ENCODE measurements at places on chromosomes 13 and 19. TPM values are rescaled to one million over a fixed set of nuclear protein-coding genes. Genes with fewer than 3 reads are reported as not detected.

CEACAM4 gene
- total RNA-seq, result 0.61 TPM

ZNF546 gene
- total RNA-seq, result 18.9 TPM

GRCh38 chr13:43243711-43244110 is 220.3 kb downstream of the DNAJC15 start:
- DNase-seq, result no peak
- H3K27ac ChIP-seq, result no peak overlapping the region
- H3K4me1 ChIP-seq, result no peaks in the 10 kb centered on the region
- no peak overlapping the region for H3K4me3 ChIP-seq
- H3K36me3 ChIP-seq, result no peaks in the 10 kb centered on the region

DNA sequence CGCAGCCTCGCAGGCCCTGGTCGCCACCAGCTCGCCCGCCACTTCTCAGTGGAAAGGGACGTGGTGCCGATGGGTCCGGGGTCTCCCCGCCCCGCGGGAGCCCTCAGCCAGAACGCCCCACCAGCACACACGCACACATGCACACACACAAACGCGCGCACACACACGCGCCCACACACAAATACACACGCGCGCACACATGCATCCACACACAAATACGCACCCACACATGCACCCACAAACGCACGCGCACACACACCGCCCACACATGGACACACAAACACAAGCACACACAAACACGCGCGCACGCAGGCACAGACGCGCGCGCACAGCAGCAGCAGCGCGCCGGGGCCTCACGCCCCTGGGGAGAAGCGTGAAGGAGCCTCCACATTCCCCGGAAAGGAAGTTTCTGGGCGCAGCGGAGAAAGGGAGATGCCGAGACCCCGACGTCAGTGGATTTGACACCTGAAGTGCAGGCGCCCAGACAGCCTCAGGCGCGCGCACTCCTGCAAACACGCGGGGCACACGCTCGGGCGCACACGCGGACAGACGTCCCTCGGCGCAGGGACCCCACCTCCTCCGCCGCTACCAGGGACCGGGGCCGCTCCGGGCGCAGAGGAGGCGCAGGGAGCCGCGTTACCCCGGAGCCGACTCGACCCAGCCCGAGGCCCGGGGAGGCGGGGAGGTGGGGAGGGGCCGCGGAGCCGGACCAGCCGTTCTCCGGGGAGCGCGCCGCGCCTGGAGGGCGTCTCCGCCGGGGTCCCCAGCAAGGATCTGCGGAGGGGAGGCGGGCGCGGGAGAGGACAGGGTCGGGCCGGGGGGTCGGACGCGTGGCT is 622 bp downstream of the RASA3 start:
- H3K27me3 ChIP-seq, result no peaks in the 10 kb centered on the region
- no peaks in the 10 kb centered on the region for H3K36me3 ChIP-seq
- peak overlapping the region; percentile 75 for H3K27ac ChIP-seq
- H3K4me3 ChIP-seq, result peak overlapping the region; percentile 60

DNA sequence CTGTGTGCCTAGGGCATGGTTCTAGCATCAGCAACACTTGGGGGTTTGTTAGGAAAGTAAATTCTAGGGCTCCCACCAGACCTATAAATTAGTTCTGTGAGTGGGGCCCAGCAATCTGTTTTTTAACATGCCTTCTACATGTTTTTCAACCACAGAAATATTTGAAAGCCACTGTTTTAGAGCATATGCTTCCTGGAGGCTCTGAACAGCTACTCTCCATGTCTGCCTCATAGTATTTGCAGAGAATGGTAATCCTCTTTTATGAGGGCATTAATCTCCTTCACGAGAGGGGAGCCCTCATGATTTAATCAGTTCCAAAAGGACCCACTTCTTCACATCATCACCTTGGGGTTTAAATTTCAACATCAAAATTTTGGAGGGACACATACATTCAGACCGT is 6.0 kb downstream of the SPATA13 start:
- no peak for DNase-seq
- H3K36me3 ChIP-seq, result no peaks in the 10 kb centered on the region
- no peak overlapping the region for H3K4me3 ChIP-seq
- H3K27ac ChIP-seq, result peak overlapping the region; percentile 52

- H3K4me3 ChIP-seq, result no peak overlapping the region
- peak; percentile 94 for DNase-seq
- H3K27me3 ChIP-seq, result no peaks in the 10 kb centered on the region
- no peaks in the 10 kb centered on the region for H3K36me3 ChIP-seq
- peak overlapping the region; percentile 92 for H3K27ac ChIP-seq
- peaks cover 5% of the 10 kb centered on the region for H3K4me1 ChIP-seq
Observed at GRCh38 chr19:869245-870177, 10.0 kb downstream of the CFD start.

DNA sequence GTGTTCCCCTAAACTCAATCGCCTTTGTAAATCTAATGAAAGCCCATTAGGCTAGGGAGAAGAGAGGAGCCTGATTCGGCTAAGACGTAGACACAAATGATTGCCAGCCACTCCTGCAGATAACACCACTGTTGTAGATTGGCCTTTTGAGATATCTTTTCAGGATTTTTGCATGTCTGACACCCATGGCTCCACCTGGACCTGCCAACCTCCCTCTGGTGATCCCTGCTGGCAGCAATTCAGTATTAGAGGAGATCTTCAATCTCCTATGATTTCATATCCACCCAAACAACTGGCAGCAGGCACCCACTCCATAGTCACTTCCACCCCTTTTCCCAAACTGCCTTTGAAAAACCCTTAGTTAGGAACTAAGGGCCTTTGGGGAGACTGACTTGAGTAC is 191.9 kb upstream of the UBL3 start:
- H3K4me1 ChIP-seq, result no peaks in the 10 kb centered on the region
- DNase-seq, result no peak
- no peak overlapping the region for H3K4me3 ChIP-seq
- no peak overlapping the region for H3K27ac ChIP-seq
- H3K36me3 ChIP-seq, result no peaks in the 10 kb centered on the region

DNA sequence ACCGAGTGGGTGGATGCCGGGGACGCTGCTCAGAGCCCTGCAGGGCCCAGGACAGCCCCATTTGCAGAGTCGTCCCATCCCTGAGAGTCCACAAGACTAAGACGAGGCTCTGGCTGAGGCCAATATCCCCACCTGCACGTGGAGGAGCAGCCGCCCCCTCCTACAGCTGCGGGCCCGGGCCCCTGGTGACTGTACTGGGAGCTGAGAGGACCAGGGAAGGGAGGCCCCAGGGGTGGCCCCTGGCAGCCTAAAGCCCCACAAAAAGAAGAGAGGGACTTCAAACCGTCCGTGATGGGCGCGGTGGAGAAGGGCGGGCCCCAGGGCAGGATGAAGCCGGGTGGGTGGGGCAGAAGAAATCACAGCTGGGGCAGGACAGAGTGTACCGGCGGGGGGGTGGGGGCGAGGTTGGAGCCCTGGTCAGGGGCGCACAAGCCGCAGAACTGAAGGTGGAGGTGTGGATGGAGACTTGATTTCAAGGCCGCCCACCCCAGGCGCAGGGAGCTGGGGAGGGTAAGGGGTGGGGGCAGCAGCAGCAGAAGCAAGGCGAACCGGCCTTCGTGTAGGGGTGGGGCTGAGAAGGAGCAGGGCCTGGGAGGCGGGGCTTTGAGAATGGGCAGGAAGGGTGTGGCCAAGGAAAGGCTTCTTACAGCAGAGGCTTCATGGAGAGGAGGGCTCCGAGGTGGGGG is 12.9 kb downstream of the CFD start:
- DNase-seq, result no peak
- peak overlapping the region; percentile 13 for H3K27ac ChIP-seq
- no peak overlapping the region for H3K4me3 ChIP-seq

TSSK6 gene
- not detected for total RNA-seq

- no peak overlapping the region for H3K27ac ChIP-seq
- no peak for DNase-seq
- H3K4me1 ChIP-seq, result no peaks in the 10 kb centered on the region
- no peak overlapping the region for H3K4me3 ChIP-seq
- H3K36me3 ChIP-seq, result no peaks in the 10 kb centered on the region
Observed at GRCh38 chr13:91946498-91947070, 548.2 kb downstream of the GPC5 start.

GRCh38 chr13:58056426-58056825 is 424.9 kb downstream of the PCDH17 start:
- H3K4me3 ChIP-seq, result no peak overlapping the region
- H3K4me1 ChIP-seq, result no peaks in the 10 kb centered on the region
- no peaks in the 10 kb centered on the region for H3K36me3 ChIP-seq
- no peak for DNase-seq
- H3K27ac ChIP-seq, result no peak overlapping the region

GRCh38 chr19:15035795-15036311 is 13.4 kb upstream of the CASP14 start:
- H3K36me3 ChIP-seq, result no peaks in the 10 kb centered on the region
- H3K4me1 ChIP-seq, result no peaks in the 10 kb centered on the region
- no peak overlapping the region for H3K27ac ChIP-seq
- H3K4me3 ChIP-seq, result no peak overlapping the region
- no peaks in the 10 kb centered on the region for H3K27me3 ChIP-seq

DNA sequence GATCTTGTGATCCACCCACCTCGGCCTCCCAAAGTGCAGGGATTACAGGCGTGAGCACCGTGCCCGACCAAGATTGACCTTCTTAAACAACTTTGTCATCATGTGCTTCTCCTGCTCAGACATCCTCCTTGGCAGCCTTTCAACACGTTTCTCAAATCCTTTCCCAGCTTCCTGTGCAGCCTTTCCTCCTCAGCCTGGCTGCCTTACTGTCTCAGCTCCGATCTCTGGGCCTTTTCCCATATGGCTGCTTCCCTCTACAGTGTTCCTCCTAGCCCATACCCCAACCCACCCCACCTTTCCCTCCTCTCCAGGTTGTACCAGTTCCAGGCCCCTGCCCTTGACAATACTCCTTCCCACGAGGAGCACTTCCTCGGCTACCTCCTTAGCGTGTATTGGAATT is 7.2 kb downstream of the PHF11 start:
- H3K27me3 ChIP-seq, result no peaks in the 10 kb centered on the region
- H3K4me1 ChIP-seq, result no peaks in the 10 kb centered on the region
- no peak overlapping the region for H3K27ac ChIP-seq

GRCh38 chr13:45718063-45718462 is 15.9 kb downstream of the CBY2 start:
- no peaks in the 10 kb centered on the region for H3K4me1 ChIP-seq
- H3K27ac ChIP-seq, result no peak overlapping the region
- H3K27me3 ChIP-seq, result no peaks in the 10 kb centered on the region
- H3K36me3 ChIP-seq, result no peaks in the 10 kb centered on the region
- no peak overlapping the region for H3K4me3 ChIP-seq
- no peak for DNase-seq

- no peaks in the 10 kb centered on the region for H3K36me3 ChIP-seq
- H3K4me1 ChIP-seq, result peaks cover 5% of the 10 kb centered on the region
- no peaks in the 10 kb centered on the region for H3K27me3 ChIP-seq
- H3K4me3 ChIP-seq, result no peak overlapping the region
- DNase-seq, result no peak
Observed at GRCh38 chr13:51747438-51748434, 56.2 kb downstream of the DHRS12 start.

GRCh38 chr19:15180451-15181390 is 20.1 kb downstream of the NOTCH3 start:
- no peak overlapping the region for H3K4me3 ChIP-seq
- no peak for DNase-seq
- H3K4me1 ChIP-seq, result no peaks in the 10 kb centered on the region
- H3K27me3 ChIP-seq, result no peaks in the 10 kb centered on the region
- no peaks in the 10 kb centered on the region for H3K36me3 ChIP-seq
- H3K27ac ChIP-seq, result no peak overlapping the region

MYH14 gene
- 1.4 TPM for total RNA-seq

GRCh38 chr13:99237981-99238662 is 20.1 kb downstream of the GPR18 start:
- no peaks in the 10 kb centered on the region for H3K27me3 ChIP-seq
- no peaks in the 10 kb centered on the region for H3K4me1 ChIP-seq
- no peak for DNase-seq
- no peak overlapping the region for H3K4me3 ChIP-seq

- no peak overlapping the region for H3K27ac ChIP-seq
- no peaks in the 10 kb centered on the region for H3K4me1 ChIP-seq
- no peak overlapping the region for H3K4me3 ChIP-seq
- no peaks in the 10 kb centered on the region for H3K36me3 ChIP-seq
- no peaks in the 10 kb centered on the region for H3K27me3 ChIP-seq
- no peak for DNase-seq
Observed at GRCh38 chr19:5001615-5002014, 32.7 kb downstream of the KDM4B start.

FPR3 gene
- total RNA-seq, result not detected

SPACA4 gene
- total RNA-seq, result not detected

DNA sequence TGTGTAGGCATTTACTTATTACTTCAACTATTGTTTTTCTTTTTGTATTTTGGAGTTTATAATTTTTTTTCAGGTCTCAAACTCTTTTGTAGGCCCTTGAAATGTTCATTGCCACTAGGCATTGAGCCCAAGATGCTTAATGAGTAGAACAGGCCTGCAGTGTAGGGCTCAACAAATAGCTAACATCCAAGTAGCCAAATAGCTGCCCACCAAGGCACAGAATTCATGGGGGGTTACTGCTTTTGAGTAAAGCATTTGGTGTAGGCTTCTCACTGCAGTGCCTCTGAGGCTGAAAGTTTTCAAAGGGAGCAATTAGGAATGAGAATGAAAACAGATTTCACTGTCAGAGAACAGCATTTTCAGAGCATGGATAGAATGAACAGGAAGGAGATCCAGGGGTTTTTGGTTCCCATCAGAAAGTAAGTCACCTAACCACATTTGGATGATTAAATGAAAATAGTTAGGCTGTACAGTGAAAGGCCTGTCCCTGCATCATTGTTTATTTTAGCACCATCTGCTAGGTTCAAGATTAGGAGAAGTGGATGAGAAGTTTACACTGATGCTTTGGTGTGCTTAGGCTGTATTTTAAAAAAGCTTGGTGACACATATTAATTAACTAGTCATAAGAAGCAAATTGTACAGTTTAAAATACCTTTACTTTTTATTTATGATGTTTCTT is 61.0 kb downstream of the EDNRB start:
- no peaks in the 10 kb centered on the region for H3K27me3 ChIP-seq
- H3K4me3 ChIP-seq, result no peak overlapping the region
- no peaks in the 10 kb centered on the region for H3K36me3 ChIP-seq

GRCh38 chr13:112726016-112726767 is 36.4 kb downstream of the ATP11A start:
- H3K4me3 ChIP-seq, result no peak overlapping the region
- H3K27me3 ChIP-seq, result no peaks in the 10 kb centered on the region
- peaks cover 14% of the 10 kb centered on the region for H3K4me1 ChIP-seq
- no peak overlapping the region for H3K27ac ChIP-seq

DNA sequence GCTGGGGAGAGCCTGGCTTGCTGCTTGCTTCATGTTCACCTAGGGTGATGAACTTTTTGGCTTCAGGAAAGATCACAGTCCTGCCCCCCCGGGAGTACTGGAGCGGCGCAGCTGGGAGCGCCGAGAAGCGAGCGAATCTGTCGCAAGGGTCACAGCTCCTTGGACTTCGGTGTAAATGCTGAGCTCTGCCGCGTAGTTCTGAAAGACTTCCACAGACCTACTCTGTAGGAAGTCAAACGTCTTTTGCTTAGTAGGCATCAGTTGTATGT is 2.7 kb downstream of the ING1 start:
- H3K36me3 ChIP-seq, result no peaks in the 10 kb centered on the region
- H3K27me3 ChIP-seq, result no peaks in the 10 kb centered on the region
- peak overlapping the region; percentile 90 for H3K27ac ChIP-seq
- DNase-seq, result no peak

SIGLEC10 gene
- 11.2 TPM for total RNA-seq

DNA sequence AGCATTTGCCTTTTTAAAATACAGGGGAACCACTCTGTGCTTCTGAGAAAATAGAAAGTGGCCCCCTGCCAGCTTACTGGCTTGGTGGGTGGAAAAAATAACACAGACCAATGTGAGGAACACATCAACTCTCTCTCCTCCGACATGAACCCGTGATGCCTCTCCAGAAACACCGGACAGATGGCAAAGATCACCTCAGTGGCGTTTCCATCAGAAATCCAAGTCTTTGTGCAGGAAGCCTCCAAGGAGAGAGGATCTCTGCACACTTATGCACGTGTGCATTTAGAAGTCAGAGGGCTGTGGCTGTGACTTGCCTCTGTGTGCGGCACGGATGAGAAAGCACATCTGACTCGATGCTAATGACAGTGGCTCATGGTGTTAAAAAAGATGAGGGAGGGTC is 112.3 kb upstream of the KLF12 start:
- peak; percentile 16 for DNase-seq
- H3K36me3 ChIP-seq, result no peaks in the 10 kb centered on the region

All from uterus (tissue), 4 donors.